ENCODE measurements at places on chromosomes 11 and 22.
A peak's percentile ranks its signal among the peaks of the same experiment; 100 is the strongest.

DNA sequence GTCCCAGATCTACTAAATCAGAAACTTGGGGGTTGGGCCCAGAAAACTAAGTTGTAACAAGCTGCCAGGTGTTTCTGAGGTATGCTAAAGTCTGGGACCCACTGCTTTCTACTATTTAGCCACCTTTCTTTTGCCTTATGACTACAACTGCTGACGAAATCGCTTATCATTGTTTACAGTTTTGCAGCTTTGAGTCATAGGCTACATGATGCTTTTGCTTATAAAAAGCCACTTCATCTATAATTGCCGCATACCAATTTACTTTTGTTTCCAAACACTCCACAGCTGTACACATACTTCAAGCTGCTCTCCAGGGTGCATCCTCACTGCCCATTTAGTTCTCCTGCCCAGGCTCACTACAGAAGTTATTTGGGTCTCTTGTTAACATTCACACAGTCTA lies 144.7 kb downstream of the ENTHD1 start:
- no peak for DNase-seq

DNA sequence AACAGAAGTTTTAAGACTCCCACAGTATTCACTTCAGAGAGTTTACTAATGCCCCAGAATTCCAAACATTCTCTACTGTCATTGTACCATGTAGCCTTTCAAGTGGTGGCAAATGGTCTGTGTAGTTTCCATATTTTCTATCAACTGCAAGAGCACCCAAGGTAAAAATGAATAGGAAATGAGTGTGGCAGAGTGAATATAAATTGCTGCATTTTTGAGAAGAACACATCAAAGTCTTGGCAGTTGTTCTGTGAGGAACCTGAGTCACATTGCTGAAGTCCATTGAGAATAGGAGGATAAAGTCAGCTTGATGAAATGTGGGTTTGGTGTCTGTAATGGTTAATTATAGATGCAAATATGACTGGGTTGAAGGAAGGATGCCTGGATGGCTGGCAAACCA lies 193.6 kb downstream of the AASDHPPT start:
- DNase-seq, result no peak

DNA sequence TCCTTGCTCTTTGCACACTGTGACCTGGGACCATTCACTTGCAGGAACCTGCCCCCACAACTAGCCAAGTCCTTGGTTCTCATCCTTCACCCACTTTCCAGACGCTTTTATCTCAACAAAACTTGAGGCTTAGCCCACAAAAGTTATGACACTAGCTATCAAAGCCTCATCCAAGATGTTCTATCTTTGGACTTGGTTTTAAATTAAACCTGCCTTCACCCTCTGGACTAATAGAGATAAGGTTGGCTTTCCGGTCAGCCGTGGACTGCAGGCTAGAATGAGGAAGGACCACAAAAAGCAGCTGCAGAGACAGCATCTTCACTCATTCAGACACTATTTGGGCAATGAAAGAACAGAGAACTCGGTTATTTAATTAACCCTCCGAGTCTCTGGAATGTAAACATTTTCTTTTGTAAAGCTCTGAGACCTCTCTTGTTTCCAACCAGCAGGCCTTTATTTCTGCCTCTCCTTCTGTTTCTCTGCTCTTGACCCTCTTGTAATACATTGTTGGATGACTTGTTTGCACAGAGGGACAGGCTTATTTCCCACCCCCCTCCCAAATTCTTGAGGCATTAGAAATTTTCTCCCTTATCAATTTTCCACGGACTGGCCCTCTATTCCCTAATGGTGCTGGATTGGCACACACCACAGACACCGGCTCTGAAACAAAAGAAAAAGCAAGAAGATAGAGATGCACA lies 41.4 kb downstream of the ARL14EP start:
- peak; percentile 32 for DNase-seq

DNA sequence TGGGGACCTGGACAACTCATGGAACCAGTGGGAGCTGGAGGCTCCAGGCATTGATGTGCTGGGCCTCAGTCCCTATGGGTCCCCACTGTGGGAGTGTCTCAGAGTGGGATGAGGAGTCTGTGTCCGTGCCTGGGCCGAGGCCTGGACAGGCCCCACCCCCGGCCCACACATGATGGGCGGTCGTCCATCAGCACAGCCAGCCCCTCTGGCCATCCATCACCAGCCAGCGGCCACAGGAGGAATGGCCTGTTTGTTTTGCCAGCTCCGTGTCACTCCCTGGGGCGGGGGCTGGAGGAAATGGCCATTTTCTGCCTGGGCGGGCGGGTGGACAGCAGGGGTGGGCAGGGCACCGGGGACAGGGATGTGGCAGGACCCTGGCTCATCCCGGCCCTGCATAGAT lies 13.0 kb upstream of the TBX1 start:
- no peak for DNase-seq

- DNase-seq, result no peak
These were observed 169.6 kb downstream of the CRYBB2 start for GRCh38 chr22:25388866-25389540.

DNA sequence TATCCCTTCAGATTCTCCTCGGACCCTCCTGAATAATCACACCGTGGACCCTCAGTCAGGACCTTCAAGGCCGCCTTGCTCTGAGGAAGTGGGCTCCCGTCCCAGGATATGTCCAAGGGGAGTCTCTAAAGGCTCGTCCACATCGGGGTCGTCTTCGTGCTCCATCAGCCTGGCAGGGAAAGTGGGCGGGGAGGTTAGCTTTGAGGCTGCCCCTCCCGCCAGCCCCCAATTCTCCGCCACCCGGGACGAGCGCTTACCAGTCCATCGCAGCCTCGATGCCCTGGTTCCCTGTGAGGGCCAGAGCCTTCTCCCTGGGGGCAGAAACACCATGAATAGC lies 472 bp downstream of the UBXN1 start:
- DNase-seq, result peak; percentile 25

DNA sequence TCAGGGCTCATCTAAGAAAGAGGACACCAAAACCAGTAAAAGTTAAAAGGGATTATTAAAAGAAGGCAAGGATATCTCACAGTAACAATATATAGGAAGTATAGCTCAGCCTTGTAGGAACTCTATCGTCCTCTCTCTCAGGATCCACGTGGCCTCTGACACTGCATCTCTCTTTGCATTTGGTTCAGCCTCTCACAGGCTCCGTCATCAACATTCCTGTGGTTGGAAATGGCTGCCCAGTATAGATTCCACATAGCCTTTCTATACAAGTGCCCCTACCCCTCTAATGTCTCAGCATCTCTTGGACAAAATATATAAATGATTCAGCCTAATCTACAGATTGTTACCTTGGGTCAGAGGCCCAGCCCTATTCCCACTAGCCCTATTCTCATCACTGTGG lies 101.3 kb upstream of the DBX1 start:
- DNase-seq, result no peak

DNA sequence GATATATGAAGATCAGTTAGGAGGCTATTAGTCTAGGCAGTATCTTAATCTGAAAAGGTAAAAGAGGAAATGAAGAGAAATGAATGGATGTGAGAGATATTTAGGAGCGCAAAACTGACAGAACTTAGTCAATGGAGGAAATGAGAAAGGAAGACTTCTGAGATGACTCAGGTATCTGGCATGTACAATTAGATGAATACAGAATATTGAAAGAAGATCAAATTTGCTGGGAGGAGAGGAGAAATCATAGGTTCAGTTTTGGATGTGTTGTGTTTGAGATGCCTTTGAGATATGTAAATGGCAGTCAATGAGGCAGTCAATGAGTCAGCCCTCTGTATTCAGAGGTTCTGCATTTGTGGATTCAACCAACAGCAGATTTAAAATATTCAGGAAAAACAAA lies 42.9 kb upstream of the GAB2 start:
- no peak for DNase-seq

- no peak for DNase-seq
These were observed 45.1 kb downstream of the CEP57 start for GRCh38 chr11:95835351-95835750.

DNA sequence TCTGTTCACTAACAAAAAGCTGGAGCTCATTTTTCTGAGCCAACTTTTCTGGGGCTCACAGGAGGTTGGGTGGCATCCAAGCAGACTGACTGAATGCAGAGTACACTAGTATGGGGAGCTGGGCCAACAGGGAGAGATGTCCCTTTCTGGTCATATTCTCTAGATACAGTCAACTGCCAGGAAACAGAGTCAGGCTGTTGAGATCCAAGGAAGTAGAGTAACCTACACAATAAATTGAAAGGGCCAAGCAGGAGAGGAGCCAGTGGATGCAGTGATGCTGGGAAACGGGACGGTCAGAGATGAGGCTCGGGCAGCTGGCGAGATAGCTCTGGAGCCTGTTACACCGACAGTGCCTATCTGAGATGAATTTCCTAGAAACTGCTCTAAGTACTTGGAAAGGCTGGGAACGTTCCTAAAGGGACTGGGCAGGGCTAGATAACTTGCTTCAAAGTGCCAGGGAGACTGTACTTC lies 71.1 kb downstream of the LARGE2 start:
- DNase-seq, result no peak

GRCh38 chr11:28735511-28735910 lies 627.3 kb downstream of the METTL15 start:
- no peak for DNase-seq

DNA sequence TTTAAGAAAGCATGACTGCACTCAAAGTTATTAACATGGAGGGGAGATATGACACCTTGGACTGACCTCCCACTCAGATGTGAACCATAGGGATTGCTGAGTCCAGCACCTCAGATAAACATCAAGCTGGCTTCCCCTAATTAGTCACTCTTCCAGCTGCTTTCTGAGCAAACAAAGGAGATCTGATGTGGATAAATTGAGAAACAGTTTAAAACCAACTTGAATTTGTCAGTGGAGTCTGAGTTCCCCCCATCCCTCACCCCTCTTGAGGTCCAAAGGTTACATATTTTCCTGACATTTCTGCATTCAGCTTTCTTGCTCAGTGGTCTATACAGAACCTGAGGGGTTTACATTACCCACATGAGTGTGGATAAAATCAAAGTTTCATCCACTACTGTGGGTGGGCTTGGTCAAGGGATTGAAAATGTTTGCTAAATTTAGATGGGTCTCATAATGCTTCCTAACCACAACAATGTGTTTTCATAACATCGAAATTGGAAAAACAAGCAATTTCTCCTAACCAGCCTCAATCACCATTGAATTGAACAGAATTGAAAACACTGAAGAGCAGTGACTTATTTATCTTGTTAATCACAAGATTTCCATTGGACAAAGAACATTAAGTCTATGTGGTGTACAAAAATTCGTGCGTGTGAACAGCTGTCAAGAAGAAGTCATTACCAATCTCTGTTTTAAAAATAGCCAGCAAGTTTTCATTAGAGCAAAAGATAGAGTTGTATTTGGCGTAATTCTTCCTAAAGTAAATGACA lies 292.3 kb downstream of the METTL15 start:
- no peak for DNase-seq

GRCh38 chr22:24699876-24700275 lies 74.6 kb downstream of the PIWIL3 start:
- DNase-seq, result no peak
